ENCODE measurements at places on chromosomes 16 and 17.

DNA sequence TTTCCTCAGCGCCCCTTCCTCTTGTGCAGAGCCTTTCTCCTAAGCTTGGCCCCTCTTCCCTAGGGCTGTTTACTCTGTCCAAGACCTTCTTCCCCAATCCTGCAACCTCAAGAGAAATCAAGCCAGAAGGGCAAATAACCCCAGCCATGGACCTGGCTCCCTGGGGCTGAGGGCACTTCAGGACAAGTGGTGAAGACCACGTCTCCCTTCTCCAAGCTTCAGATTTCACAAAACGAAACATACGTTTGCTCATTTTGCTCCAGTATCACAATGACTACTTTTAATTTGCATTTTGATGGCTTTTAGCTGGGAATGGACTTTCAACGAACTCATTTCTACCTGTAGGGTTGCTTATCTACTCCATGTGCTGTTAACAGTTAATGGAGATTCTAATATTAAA is 139.8 kb upstream of the CACNG5 start:
- DNase-seq: no peak

GRCh38 chr16:23877107-23878070 is 41.6 kb downstream of the PRKCB start:
- DNase-seq: no peak

DNA sequence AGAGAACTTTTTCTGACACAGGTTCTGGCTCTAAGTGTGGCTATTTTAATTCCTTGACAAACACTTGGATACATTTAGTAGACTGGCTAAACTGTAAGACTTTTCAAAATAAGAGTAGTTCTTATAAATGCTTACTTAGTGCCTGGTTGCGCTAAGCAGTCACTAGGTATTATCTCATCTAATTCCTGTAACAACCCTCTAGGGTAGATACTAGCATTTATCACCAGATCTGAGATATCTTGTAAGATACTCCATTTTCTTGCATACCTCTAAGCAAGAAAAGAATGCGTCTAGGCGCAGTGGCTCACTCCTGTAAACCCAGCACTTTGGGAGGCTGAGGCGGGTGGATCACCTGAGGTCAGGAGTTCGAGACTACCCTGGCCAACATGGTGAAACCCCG is 131.2 kb downstream of the CMIP start:
- no peak for DNase-seq

DNA sequence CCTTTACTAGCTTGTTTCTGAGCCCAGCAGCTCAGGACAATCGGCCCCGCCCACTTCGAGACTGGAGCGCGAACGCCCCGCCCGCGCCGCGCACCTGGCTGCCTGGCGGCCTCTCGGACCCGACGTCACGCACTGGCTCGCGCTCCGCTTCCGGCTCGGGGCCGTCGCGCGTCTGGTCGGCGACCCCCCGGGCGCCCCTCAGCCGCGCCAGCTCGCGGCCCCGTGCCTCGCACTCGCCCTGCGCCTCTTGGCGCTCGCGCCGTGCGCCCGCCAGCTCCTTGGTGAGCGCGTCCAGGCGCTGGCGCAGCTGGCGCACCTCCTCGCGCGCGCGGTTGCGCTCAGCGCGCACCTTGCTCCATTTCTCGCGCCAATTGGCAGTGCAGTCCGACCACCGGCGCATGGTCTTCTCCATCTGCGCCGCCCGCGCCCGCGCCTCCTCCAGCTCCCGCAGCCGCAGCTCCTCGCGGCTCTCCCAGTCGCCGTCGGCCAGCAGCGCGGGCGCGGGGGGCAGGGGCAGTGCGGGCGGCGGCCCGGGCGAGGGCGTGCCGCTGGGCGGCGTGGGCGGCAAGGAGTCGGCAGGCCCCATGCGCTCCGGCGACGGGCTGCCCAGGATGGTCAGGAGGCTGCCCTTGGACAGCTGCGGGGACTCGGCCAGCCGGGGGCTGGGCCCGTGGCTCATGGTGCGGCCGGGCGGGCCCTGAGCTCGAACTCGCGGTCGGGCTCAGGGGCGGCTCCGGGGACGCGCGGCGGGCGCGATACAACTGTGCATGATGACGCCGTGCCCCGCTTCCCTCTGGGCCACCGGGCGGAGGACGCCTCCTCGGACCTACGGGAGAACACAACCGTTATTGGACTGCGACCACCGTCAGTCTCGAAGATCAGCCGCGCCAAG is 7.6 kb downstream of the CCDC102A start:
- no peak for DNase-seq

DNA sequence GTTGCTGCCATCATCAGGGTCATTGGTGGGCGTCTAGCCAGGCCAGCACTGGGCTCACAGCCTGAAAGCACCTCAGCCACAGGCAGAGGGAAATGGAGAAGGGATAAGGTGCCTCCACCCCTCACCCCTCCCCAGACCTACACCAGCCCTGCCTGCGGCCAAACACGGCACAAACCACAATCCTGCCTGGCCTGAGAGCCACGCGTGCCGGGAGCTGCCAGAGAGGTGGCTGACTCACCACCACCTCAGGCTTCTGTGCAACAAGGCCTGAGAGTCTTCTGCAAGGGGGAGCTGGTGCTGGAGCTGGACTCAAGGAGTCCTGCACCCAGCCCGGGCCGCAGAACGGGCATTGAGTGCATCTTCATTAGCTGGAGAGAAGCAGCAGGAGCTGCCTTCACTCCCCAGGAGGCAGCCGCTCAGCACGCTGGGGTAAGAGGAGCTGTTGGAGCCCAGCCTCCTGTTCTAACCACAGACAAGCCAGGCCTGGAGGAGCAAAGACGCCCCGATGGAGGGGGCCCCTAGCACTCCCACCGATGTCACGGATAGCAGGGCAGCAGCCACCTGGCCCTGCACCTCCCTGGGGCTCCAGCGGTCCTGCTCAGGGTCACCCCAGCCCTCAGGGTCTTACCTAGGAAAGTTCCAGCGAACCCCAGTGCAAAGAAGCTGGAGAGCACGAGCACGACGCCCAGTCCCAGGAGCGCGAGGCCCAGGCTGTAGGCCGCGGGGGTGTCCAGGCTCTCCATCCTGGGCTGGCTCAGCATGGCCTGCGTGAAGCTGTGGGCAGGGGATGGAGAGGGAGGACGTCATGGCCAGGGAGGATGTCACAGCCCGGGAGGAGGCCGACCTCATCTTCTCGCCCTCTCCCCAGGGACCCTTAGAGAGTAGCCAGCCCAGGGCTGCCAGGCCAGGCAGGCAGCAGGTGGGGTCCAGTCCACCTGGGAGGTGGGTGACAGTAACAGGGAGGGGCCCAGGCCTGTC is 16.0 kb upstream of the RASD1 start:
- DNase-seq: peak; percentile 48

DNA sequence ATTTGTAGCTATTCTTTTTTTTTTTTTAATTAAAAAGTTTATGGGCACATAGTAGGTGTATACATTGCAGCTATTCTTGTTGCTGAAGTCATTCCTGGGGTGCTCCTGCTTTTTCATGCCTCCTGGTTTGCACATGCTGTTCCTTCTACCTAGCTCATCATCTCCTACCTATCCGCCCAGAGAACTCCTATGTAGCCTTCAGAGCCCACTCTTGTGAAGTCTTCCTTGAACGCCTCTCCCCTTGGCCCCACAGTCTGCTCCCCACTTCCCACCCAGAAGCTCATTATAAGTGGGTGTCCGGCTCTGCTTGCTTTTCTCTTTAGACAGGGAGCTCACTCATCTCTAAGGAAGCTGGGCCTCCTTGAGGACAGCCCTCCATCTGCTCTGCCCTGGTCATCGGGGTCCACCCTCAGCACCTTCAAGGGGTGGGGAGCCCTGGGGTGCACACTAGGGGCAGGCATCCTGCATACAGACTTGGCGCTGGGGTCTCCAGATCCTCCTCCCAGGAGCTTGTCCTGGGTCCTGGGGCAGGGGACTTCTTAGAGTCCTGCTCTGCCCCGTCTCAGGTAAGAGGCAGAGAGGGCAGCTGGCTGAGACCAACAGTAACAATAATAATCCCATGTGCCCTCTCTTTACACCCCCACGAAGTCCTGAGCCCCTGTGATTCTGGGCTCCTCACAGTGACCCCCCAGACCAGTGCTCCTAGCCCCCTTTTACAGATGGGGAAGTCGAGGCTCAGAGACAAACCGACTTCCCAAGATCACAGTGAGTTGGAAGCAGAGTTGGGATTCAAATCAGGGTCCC is 3.5 kb upstream of the B9D1 start:
- peak; percentile 2 for DNase-seq

- DNase-seq: no peak
Measured at GRCh38 chr17:81053041-81053970, 18.4 kb downstream of the BAIAP2 start.

DNA sequence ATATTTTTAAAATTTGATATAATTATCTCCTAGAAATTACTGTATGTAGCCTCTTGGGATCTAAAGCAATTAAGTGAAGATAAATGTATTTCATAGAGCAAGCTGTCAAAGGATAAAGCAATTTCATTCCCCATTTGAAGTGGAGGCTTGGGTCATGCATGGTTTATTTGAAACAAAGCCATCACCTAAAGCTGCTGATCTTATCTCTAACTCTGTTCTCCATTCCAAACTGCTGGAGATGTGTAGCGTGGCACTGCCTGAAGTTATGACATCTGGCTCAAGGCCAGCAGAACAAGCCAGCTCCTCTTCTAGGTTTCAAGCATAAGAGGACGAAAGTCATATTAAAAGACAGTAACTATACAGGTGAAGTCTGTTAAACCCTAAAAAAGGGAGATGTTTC is 83.9 kb downstream of the HIC1 start:
- no peak for DNase-seq

GRCh38 chr17:34452769-34453168 is 89.7 kb upstream of the CCL1 start:
- DNase-seq: no peak

- peak; percentile 73 for DNase-seq
Measured at GRCh38 chr16:11256661-11257130, 692 bp upstream of the SOCS1 start.

- DNase-seq: no peak
Measured at GRCh38 chr17:79749156-79749815, 18.5 kb downstream of the ENPP7 start.

DNA sequence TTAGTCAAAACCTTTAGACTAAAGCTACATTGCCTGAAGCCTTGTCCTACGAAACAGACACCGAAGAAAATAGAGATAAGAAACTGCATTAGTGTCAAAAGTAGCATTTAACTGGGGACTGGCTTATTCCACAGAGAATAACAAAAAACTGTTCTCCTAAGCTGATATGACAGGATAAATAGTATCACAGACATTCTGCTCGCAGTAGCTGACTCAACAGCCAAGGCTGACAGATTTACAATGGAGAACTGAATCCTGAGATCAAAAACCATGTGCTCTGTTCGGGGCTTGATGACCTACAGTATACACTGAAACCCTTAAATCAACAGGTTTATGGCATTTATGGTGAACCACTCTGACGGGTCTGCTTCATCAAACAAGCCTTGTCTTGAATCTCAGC is 25.5 kb downstream of the ADAMTS18 start:
- DNase-seq: no peak

DNA sequence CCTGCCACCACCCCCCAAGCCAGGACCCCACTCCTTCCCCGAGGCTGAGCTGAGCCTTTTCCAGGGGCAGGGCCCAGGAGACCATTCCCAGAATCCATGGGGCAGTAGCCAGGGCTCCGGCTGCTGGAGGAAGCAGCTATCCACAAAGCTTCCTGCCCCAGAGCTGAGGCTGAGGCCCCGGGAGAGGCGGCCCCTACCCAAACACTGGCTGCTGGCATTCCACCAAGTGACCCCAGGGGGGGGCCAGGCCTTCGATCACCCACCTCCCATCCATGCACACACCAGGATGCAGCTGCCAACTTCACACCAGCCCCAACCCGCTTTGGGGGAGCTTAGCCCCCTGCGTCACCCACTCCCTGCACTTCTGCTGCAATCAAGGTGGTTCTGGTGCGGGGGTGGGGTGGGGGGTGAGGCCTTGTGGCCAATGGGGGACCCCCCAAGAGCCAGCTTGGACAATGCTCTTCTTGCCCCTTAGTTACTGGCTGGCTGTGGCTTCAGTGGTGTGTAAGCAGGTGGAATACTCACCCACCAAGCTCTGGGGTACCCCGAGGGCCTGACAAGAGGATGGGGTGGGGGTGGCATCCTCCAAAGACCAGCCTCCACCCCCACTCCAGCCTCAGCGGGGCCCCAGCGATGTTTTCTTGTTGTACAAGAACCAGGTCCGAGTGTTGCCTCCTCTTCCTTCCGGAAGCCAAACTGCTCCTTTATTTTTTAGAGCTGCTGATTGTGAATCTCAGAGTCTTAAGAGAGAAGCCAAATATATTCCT is 16.8 kb downstream of the MYBBP1A start:
- no peak for DNase-seq

GRCh38 chr17:44530896-44531418 is 26.3 kb upstream of the FZD2 start:
- DNase-seq: peak; percentile 35
